RPMI7951 (cell line): ENCODE measurements at places on chromosomes 1 and 21. TPM values are rescaled to one million over a fixed set of nuclear protein-coding genes. Genes with fewer than 3 reads are reported as not detected.

- DNase-seq = no peak
These were observed 59.7 kb upstream of the WDR26 start for GRCh38 chr1:224494343-224494742.

- peak; percentile 67 for DNase-seq
These were observed 6.7 kb downstream of the SLC1A7 start for GRCh38 chr1:53135735-53136114.

DNA sequence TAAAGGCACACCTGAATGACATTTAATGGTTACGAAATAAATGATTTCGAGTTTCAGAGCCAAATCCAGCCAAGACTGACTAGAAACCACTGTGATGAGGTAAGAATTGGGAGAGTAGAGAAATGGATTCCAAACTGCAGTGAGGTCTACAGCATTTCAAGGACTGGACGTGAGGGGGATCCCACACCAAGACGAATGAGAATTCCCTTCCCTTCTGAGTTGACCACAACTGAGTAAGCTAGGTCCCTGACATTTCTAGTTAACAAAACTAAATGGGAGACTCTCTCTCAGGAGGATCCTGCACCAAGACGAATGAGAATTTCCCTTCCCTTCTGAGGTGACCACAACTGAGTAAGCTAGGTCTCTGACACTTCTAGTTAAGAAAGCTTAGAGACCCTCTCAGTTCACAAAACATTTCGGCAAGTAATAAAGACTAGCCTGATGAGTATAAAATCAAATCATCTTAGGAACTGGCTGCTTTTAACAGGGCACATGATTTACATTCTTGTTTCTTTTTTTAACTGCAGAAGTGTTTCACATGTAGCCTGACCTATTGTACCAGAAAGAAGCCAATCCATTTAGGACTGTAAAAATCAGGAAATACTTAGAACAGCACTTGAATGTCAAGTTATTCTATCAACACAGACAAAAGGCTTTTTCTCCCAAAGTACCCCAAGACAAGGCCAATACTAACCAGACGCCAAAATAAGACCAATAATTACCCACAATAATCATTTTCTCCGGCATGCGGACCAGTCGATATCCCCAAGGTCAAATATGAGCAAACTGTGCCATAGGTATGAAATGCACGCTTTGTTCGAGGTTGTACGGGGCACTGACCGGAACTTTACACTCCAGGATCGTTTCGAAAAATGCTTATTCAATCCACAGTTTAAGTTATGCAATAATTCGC lies 1.4 kb upstream of the SPATA1 start:
- DNase-seq = peak; percentile 54

The CR2 gene
- total RNA-seq = not detected in 2 replicates

DNA sequence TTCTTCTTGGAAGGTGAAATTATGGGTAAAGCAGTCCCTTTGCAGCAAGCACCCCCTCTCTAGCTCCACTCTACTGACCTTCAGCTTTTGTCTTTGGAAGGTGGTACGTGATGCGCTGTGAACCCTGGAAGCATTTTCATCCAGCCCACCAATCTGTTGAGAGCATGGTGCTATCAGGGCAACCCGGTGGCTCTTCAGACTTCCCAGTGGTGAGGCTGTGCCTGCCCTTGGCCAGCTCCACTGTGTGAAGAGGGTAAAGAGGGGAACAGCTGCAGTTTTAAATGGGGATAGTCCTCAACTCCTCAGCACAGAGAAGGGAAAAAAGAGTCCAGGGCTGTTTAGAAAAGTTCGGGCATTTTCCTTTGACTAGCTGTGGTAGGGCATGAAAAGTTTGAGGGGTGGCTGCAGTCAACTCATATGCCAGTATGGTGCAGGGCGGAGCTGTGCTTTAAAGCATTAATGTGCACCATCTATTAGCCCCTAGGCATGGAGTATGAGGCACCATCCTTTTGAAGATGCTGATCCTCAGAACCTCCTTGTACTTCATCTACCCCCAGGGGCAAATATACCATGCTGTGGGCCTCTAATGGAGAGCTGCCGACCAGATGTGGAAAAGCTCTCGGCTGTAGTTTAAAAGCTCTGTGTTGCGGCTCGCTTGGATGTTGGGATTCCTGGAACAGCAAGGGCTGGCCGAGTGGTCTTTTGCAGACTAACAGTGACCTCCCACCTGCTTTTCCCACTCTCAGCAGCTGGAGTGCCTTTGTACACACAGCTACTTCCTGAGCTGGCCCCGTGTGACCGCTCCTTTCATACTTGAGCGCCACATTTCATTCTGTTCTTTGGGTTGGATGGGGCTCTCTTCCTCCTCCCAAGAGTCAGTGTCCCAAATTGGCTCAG lies 123.0 kb downstream of the PEX14 start:
- DNase-seq = peak; percentile 4

The UTP25 gene
- total RNA-seq = 5.3 and 7.0 TPM in 2 replicates

GRCh38 chr21:36004441-36004840 lies 55.9 kb downstream of the SETD4 start:
- no peak for DNase-seq

The ANKRD45 gene
- total RNA-seq = not detected in 2 replicates

GRCh38 chr1:3956527-3957170 lies 56.6 kb upstream of the C1orf174 start:
- DNase-seq = peak; percentile 24

- DNase-seq = peak; percentile 72
These were observed 86.9 kb downstream of the NAV1 start for GRCh38 chr1:201625851-201626251.
